Activated naive CD4-positive, alpha-beta T cell treated with anti-CD3 and anti-CD28 coated beads, Interleukin-2, amount 50 U/mL, for 16 hours (primary cell): ENCODE measurements at places on chromosomes 5 and 9.

GRCh38 chr5:111422245-111422644, 90.1 kb downstream of the STARD4 start:
- DNase-seq: no peak

- no peak for DNase-seq
Measured at GRCh38 chr9:120353506-120353905, 226.5 kb downstream of the CDK5RAP2 start.

- DNase-seq: no peak
Measured at GRCh38 chr5:134944630-134945029, 23.1 kb upstream of the CATSPER3 start.

GRCh38 chr9:16551692-16552091, 318.8 kb downstream of the BNC2 start:
- no peak for DNase-seq

- DNase-seq: no peak
Measured at GRCh38 chr9:22528485-22528884, 81.9 kb downstream of the DMRTA1 start.

GRCh38 chr5:140607031-140607430, 25.9 kb downstream of the CD14 start:
- no peak for DNase-seq

DNA sequence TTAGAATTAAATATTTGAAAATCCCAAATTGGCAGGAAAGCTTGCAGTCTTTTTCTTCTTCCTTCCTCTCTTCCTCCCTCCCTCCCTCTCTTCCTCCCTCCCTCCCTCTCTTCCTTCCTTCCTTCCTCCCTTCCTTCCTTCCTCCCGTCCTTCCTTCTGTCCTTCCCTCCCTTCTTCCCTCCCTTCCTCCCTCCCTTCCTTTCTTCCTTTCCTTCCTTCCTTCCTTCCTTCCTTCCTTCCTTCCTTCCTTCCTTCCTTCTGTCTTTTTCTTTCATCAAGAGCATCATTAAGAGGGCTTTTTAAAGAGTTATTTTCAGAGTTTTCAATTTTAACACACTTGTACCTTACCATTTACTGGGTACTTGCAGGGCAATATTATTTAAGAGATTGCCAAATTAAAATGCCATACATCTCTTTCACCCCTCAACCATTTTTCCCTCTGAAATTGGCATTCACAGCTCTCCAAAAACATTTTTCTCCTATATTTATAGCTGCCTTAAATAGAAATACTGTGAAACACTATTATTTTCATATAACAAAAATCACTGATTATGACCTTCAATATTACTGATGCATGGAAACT, 99.2 kb upstream of the C6 start:
- no peak for DNase-seq

DNA sequence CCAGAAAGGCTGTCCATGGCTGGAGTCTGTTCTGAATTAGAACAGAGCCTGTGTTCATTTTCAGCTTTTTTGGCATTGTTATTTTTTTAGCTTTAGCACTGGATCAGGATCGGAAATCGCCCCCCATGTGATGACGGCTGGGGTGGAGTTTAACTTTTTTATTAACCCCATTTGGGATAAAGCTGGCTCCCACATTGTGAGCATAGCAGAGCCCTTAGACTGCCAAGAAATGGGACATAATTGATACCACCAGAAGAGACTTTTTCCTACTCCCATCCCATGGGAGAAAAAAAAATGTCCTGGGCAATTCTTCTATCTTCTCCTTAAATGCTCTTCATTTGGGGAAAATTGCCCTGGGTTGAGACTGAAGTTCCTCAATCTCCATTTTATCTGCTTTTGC, 52.4 kb downstream of the SLIT3 start:
- no peak for DNase-seq

GRCh38 chr5:158224253-158224652, 365.3 kb upstream of the CLINT1 start:
- no peak for DNase-seq

GRCh38 chr5:147169901-147170300, 64.9 kb upstream of the STK32A start:
- DNase-seq: no peak

DNA sequence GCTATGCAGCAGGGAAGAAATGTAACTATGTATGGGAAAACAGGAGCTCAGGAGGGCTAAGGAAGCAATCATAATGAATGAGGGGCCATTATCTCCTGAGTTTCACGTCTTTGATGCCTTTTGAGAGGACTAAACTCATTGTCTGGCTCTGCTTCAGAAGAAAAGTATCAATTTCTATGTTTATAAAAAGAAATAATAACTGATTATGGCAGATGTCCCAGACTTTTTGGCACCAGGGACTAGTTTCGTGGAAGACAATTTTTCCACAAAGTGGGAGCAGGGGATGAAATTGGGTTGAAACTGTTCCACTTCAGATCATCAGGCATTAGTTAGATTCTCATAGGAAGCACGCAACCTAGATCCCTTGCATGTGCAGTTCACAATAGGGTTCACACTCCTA, 8.7 kb upstream of the IL7R start:
- no peak for DNase-seq
